ENCODE measurements at places on chromosomes 7 and 10.

DNA sequence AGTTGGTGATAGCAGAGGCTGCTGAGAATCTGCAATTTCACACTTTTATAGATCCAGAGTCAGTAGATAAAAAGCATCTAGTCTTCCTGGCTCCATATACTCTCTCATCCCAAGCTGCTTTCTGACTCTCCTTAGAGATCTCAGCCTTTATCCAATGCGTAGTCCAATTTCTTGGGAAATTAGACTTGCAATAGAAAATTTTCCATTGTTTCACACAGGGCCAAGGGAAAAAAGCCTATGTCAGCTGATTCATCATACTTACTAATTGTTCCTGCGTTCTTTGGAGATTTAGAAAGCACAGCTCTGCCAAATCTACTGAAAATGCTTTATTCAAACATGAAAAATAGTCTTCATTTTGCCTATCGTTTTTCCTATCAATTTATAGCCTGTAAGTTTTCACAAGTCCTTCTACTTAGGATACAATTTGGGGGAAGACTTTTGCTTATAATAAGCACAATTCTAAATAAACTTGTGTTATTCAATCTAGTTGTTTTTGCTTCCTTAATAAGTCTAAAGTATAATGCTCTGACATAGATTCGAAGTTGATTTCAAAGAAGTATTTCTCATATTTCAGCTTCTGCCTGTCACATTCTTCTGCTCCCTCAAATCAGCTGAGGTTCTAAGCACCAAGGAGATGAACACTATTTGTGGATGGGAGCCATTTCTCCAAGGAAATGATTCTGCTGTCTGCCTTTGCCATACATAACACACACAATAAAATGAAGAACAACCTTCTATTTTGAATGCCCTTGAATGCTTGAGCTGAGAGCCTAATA, 165.4 kb downstream of the ADAM12 start:
- DNase-seq, result no peak

DNA sequence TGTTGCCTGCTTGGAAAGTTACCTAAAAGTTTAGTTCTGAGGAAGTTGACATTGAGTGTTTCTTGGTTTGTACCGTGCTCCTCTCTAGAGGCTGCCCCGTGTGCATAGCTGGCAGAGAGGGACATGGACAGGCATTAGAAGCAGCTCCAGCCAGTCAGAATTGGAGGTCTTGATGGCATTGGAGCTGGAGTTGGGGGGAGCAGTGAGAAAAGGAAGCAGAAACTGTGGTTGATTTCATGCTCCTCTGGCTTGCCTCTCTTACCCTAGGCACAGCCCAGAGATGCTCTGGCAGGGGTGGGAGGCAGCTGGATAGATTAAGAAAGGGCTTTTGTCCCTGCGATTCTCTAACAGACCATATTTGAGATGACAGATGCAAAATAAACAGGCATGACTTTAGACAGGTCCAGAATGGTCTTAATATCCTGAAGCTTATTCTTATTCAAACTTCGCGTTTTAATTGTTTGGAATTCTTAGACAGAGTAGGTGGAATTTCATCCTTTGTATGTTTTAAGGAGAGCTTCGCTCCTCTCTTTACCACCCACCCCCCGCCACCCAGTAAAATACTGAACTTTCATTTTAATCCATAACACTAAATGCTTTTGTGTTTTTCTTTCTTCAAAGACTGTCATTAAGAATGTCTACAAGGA, 73.5 kb upstream of the GLCCI1 start:
- DNase-seq, result no peak

DNA sequence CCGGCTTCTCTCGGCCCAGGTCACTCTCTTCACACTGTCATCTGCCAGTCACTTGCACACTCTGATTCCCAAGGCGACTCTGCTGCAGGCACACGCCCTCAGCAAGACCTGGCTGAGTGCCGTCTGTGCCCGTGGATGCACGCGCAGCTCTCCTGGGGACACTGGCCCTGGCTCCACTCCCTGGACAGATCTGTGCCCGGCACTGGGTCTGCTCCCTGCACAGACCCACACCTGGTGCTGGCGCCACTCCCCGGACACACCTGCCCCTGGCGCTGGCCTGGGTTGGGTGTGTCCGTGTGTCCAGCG, 133.2 kb downstream of the DNAJB6 start:
- DNase-seq, result no peak

DNA sequence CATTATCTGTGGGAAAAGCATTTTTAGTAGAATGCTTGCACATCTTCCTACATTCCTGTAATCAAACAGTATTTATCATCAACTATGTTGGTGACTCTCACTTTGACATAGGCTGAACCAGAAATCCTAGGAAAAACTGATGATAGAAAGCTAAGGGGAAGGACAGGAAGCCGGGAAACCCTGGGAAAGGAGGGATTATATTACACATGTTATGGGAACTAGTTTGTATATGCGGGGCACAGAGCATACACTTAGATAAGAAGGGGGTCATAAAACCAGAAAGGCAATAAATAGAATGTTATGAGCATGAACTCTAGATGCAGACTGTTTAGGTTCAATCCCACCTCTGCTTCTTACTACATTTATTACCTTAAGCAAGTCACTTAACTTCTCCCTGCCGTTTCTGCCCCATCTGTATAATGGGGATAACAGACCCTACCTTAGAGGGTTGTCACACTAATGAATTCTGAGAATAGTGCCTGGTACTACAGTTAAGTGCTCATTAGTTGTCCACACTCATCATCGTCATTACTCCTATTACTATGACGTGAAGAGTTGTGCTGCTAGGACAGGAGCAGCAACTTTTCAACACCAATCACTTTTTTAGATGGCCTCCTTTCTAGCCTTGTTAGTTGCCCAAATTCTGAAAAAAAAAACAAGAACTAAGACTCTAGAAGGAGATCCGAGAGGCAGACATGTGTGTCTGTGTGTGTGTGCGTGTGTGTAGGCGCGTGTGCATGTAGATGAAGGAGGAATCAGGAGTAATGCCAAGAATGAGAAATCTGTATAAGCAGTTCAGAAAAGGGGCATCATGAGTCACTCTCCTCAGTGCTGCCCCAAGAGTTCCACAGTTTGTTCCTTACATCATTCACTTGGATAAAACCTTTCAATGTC, 52.2 kb downstream of the KMT2C start:
- DNase-seq, result no peak

DNA sequence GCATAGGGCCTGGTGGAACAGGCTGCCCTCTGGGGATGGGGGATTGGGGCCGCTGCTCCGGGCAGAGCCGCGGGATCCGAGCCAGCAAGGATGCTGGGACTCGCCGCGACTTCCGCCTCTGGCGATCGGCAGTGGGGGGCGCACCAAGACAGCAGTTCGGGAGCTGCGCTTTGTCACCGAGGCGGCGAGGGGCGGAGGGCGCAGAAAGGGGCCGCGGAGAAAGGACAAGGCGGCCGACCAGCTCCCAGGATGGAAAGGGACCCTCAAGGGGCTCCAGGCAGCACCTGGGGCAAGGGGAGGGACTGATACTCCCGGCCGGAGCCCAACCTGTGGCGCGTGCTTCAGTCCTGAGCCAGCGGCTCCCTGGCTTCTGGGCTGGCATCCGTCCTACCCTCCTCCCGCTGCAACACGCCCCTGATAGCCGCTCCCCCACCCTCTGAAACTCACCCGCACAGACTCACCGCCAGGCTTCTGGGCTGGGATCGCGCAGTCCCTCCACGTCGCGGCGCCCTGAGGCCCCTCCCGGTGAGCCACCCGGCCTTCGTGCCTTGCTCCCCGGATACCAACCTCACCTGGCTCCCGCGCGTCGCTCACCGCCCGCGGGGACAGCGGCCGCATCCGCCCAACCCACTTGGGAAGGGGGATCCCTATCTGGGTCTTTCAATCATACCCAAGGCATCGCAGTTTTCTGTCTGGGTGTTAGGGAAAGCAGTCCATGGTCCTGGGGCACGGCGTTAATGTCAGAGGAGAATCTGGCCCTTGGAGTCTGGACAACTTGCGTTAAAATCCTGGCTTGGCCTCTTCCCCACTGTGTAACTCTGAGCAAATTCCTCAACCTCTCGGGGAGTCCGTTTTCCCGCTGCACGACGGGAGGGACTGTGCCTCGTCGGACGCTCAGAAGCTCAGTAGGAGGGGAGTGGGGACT, 7.0 kb upstream of the EVX1 start:
- peak; percentile 81 for DNase-seq

Data from NCI-H2081 (cell line).